ENCODE measurements at places on chromosomes 3 and 15.
A peak's percentile ranks its signal among the peaks of the same experiment; 100 is the strongest.

DNA sequence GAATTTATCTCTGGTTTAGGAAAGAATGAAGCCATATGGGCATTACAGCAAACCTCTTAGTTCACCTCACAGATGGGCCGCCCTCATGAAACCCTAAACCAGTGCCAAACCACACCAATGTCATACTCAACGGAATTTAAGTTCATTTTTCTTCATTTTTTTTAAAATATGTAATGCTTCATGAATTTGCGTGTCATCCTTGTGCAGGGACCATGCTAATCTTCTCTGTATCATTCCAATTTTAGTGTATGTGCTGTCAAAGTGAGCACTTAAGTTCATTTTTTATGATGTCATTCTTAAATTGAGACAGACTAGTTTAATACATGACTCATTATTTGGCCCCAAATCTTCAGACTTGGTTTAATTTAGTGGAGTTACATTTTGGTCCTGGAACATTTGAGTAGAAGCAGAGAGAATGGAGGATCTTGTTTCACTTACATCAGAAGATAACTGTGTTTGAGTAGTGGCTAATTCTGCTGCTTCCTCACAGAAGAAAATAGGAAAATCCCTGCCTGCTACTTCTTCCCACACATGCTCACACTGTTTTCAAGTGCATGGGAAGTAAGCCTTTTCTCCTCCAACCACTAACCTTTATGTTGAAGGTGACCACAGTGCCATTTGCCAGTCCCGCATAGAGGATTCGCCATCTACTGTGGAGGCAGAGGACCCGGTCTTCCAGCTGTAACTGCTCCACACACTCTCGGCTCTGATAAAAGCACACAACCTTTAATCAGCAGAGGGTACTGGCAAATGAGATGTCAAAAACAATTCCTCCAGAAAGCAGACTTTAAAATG, 63.3 kb downstream of the ZNF106 start:
- peak; percentile 63 for DNase-seq

GRCh38 chr3:20739814-20740213, 553.8 kb upstream of the SGO1 start:
- no peak for DNase-seq

GRCh38 chr3:42836150-42837123, 27.2 kb downstream of the ACKR2 start:
- no peak for DNase-seq

GRCh38 chr15:52351206-52351908, 55.8 kb upstream of the MYO5C start:
- DNase-seq = no peak

DNA sequence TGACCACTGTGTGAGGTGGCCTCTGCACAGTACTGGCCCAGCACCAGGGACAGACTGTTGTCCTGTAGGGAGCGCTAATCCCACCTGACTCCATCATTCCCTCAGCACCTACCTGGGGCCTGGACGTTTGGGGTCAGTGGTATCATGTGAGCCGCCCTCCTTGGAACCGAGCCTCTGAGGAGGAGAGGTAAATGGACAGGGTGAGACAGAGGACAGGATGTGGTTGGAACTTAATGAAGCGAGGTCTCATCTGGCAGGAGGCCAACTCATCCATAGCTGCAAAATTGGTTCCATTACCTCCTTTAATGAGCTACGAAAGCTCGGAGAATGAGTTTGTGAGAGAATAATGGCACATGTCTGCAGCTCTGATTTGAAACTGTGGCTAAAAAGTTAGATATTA, 13.9 kb downstream of the MAPKAPK3 start:
- no peak for DNase-seq

GRCh38 chr3:140914384-140914945, 27.2 kb upstream of the SLC25A36 start:
- no peak for DNase-seq

DNA sequence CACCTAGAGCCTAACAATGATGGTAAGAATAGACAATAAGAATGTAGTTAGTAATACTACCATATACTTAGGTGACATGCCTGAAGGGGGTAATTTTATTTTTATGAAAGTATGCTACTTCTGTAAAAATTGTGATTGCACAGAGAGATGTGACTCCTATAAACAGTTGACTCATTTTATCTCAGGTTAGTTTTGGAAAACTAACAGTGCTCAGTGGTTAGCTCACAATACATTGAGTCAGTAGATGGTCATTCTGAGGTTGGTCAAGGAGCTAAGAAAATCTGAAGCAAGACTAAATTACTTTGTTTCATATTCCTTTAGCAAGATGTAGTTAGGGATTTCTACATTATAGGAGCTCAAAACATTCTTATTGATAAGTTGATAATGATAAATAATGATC, 271.0 kb downstream of the EDEM1 start:
- DNase-seq = no peak

DNA sequence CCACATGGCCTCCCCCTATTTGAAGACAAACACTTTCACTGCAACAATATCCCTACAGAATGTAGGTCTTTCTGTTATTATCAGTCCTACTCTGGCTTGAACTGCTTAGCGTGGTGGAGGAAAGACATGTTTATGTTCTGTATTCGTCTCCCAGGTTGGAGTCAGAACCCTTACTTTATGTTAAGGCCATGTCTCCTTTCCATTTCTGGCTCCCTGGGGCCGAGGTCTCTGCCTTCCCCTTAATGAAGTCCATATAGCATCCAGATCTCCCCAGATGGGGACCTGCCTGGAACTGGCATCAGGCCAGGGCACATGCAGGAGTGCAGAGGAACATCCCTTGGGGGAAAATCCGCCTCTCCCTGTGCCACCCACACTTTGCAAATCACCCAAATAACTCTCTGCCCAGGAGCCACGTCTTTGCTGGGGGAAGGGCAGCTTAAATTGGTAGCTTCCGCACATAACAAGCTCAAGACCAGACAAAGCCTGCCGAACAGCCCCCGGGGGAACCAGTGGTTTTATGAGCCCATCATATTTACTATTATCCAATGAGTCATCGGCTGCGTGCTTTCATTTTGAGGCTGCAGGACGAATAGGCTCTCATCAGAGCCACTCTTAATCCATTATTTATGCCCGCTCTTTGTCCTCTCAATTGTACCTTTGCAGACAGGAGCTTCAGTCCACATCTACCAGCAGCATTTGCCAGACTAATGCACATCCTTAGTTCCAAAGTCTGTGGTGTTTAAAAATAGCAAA, 237.0 kb downstream of the UACA start:
- no peak for DNase-seq

GRCh38 chr3:10949197-10949596, 43.4 kb upstream of the SLC6A1 start:
- no peak for DNase-seq

DNA sequence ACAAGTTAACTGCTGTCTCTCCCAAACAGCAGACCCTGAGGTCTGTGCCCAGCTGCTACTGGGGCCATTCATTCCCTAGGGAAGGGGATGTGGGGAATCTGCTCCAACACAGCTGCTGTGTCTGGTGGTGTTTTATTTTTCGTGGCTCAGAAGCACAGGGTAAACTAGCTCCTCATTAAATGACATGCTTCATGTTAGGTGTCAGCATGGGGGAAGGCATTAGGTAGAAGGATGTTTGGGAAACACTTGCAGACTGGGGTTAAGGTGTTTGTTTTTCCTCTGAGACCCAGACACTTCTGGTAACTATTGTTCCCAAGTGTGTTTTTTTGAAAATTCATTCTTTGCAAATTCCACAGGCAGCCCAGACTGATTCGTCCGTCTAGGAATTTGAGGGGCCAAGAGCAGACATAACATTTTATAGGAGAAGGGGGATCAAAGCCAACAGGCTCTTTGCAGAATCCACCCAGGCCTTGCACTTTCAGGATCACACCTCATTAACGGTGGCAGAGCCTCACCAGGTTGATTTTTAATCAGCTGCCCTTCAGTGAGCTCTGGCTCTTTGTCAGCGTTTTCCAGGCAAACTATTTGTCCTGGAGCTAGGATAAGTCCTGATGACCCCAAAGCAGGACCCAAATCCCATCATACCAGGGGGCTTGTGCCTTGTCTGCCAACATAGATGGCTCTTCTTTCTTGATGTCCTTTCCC, 65.4 kb upstream of the ITGA11 start:
- DNase-seq = no peak

DNA sequence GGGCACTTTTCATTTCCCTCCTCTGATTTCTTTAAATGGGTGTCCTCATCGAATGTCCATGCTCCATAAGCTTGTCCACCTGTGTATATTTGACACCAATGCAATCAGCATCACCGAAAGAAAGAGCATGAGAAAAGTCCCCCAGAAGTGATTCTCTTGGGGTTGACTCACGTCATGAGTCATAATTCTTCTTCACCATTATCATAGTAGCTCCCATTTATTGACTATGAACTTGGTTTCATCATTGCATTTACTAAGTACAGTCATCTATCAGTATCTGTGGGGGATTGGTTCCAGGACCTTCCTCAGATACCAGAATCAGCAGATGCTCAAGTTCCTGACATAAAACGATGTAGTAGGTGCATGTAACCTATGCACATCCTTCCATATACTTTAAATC, 372.5 kb upstream of the CFAP20DC start:
- DNase-seq = no peak

DNA sequence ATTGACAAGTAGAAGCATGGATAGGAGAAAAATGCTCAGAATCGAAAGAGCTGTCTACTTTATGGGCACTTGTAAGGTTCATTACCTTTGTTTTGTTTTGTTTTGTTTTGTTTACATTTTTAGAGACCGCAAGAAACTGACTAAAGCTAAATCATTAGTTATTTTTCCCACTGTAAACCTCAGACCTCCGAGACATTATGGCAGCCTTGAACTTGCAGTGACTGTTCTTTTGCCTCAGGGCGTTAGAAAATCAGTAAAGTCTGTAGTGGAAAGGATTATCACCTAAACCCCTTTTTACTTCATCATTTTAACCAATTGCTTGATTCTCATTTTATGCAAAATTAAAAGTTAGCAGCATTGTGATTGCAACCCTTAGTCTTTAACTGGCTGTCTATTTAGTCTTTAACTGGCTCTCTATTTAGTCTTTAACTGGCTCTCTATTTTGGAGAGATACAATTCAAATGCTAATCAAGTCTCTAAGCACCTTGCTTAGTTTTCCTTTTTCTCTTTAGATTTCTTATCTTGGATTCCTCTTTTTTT, 383.3 kb upstream of the ROBO2 start:
- DNase-seq = no peak
